CD4-positive, alpha-beta T cell treated with Interleukin-2 at 100 ng/mL for 4 hours (primary cell): ENCODE measurements at places on chromosomes 6 and 20.

GRCh38 chr6:138537106-138537505 is 37.8 kb upstream of the NHSL1 start:
- DNase-seq, result no peak

DNA sequence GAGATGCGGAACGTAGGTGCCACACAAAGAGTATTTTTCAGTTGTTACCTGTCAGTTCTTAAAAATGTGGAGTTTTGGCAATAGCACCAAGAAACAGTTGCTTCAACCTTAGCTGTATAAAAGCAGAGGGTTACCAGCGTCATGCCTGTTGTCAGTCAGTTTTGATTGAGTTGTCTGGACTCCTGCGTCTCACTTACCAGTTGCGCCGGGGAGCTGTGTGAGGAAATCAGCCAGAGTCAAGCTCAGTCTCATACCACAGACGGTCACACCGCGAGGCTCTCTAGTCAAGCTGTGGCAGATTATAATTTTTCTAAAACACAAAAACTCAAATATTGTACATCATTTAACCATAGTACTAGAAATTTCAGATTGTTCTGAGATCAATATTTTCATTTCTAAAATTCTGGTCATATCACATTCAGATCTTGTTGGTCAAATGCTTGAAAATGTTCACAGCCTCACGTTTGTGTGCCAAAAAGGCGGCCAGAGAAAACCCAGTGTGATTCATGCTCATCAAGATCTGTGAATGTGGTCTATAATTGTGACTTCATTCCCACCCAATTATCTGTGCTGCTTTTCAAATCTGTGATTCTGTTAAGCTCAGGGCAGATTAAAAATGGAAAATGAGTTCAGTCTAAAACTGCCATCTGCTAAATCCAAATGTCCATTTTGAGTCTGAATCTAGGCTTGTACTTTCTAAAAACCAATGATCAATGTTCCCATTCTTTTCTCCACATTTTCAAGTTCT is 37.5 kb downstream of the SASH1 start:
- no peak for DNase-seq

DNA sequence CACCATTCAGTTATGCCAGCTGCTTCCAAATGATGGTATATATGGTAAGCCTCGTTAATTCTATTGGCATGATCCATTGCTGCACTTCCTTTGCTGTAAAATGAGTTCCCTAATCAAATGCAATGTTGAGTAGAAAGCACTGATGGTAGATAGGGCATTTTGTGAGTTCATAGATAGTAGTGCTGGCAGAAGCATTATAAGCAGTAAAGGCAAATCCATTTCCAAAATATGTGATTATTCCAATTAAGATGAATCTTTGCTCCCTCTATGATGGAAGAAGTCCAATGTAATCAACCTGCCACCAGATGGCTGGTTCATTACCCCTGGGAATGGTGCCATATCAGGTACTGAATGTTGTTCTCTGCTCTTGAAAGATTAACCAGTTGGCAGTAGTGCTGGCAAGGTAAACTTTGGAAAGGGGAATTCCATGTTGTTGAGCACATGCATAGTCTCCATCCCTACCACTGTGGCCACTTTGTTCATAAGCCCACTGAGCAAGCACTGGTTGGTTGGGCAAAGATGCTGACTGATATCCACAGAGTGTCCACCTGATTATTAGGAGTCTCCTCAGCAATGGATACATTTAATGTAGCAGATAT is 5.6 kb upstream of the TBPL1 start:
- no peak for DNase-seq

DNA sequence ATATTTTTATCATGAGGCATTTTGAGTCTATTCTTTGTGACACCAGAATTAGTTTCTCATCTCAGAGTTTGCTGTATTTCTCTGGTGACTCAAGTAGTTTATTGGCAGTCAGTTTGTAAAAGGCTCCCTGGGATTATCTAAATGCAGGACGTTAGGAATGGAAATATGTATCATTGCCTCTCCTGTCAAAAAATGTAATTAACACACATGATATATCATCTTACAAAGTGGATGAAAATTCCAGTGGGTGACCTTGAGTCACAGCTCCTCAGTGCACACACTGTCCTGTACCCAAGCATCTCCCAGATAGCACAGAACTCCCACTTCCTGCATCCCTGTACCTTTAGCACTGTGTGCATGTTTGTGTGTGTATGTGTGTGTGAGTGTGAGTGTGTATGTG is 258.6 kb downstream of the LAMA2 start:
- no peak for DNase-seq

DNA sequence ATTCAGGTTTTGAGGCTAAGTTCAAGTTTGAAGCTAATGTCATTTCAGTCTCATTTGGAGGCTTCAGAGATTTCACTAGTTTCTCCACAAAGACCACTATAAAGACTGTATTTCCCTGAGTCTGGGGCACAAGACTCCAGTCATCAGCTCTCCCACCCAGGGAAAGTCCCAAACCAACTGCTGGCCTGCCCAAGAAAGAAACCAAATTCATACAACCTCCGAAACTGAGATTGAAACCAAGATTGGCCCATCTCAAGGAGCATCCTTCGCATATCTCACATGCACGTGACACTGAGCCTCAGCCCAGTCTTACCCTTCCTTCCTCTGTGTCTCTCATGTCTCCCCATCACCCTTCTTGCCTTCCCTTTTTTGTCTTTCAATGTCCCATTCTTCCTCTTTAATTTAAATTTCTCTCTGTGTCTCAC is 3.5 kb upstream of the LTA start:
- peak; percentile 83 for DNase-seq

DNA sequence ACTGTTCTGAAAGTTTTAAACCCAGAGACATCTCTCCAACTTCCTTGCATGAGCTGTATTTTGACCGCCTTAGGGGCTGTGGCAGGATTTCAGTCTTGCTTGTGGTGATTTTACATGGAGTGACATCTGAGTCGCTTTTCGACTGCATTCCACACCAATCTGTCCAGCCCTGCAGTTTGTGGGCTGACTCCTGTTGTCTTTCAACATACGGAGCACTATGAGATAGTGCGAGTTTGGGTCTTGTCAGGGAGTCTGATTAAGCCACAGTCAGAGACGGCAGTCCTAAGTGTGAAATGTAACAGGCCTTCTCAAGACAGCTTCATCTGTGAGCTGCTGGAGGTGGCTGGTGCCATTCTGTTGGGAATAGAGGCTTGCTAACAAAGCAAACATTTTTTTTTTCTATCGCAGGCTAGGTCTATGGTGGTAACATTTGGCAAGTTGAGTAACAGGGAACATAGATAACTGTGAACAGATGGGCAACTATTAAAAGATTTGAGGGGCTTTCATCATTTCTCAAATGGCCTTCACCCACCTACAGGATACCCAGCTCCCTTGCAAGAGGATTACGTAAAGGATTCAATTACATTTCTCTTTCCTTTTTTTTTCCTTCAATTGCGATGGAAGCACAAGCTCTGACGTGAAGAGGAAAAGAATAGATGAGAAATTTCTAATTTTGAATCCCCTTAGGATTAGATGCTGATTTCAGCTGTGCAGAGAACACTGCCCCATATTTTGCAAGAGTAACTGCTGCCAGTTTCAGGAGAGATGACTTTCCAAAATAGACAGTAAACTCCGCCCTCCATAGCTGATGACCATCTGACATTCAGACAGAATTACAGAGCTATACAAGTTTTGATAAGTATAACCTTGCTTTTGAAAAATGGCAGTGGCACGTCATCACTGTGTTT is 25.1 kb downstream of the CAP2 start:
- DNase-seq, result no peak

GRCh38 chr6:148226284-148226683 is 116.4 kb upstream of the SASH1 start:
- no peak for DNase-seq

GRCh38 chr6:166004471-166004870 is 163.2 kb downstream of the TBXT start:
- no peak for DNase-seq

DNA sequence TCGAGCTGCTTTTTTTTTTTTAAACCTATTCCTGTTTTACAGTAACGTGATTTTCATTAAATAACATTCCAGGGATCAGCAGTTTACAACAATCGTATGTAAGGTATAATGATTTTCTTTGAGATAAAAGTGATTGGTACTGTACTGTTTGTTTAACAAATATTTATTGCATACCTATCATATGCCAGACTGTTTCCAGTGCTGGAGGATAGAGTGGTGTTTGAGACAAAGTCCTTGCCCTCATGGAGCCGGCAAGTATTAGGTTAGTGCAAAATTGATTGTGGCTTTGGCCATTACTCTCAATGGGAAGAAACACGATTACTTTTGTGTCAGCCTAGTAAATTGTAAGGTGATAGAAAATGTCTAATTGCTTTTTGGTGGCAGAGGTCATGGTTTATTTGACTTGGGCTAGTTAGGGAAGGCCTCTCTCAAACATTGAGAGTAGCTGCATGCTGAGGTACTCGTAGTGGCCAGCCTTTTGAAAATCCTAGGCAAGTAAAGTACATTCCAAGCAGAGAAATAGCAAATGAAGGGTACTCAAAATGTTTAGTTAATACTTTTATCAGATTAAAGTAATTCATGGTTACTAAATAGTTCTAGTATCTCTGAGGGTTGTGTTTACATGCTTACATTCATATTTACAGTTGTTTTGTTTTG is 35.6 kb downstream of the PHF3 start:
- no peak for DNase-seq

- DNase-seq, result no peak
Measured at GRCh38 chr6:155004576-155005372, 9.7 kb downstream of the TIAM2 start.

DNA sequence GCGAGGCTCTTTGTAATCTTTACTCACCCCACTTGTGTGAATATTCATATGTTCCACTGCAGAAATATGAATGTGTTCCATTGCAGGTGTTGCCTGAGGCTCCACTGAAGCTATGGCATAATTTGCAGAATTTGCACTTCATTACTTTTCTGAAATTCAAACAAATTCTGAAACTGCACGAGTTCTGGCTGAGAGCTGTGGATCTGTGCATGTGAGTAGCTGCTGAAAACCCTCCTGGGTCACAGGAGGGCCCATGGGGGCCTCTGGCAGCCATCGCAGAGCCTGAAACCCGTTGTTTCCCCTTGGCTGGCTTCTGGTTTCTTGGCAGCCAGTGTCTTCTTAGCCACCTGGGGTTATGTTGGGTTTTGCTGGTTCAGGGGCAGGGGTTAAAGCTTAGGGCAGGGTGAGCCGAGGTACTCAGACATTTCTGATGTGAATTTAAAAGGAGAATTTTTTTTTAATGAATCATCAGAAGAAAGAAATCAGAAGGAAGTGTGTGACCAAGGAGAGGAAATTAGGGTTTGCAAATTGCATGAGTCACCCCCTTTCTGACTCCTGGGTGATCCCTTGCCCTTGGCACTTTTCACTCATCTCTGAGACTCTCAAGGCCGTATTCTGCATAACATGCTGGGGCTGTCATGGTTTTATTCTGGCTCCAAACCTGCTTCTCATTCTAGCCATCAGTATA is 40.6 kb downstream of the TOX2 start:
- peak; percentile 79 for DNase-seq

GRCh38 chr20:47347661-47348435 is 8.7 kb downstream of the ZMYND8 start:
- DNase-seq, result no peak

- DNase-seq, result no peak
Measured at GRCh38 chr20:4009309-4009708, 6.0 kb downstream of the RNF24 start.

GRCh38 chr6:6661684-6662083 is 73.2 kb downstream of the LY86 start:
- no peak for DNase-seq
